Astrocyte (in vitro differentiated cells and primary cell): ENCODE measurements at places on chromosomes 5 and 9. TPM values are rescaled to one million over a fixed set of nuclear protein-coding genes. Genes with fewer than 3 reads are reported as not detected.

SLC1A3 gene
- total RNA-seq: 20.9 and 23.8 TPM in 2 replicates

FBN2 gene
- total RNA-seq: 105 and 176 TPM in 2 replicates

WDR38 gene
- not detected in 2 replicates for total RNA-seq

RAD1 gene
- 19.7 and 20.2 TPM in 2 replicates for total RNA-seq

SLC44A1 gene
- 43.8 and 46.9 TPM in 2 replicates for total RNA-seq

- no peaks in the 10 kb centered on the region for H3K4me1 ChIP-seq
- DNase-seq: no peak
- H3K27ac ChIP-seq: no peak overlapping the region
- H3K27me3 ChIP-seq: no peaks in the 10 kb centered on the region
These were observed 183.3 kb downstream of the DIRAS2 start for GRCh38 chr9:90459321-90459720.

GRCh38 chr9:82488313-82489200 lies 500.0 kb downstream of the SPATA31D1 start:
- DNase-seq: peak; percentile 100
- no peak overlapping the region for H3K4me3 ChIP-seq
- peaks cover 25% of the 10 kb centered on the region for H3K4me1 ChIP-seq
- H3K27ac ChIP-seq: peak overlapping the region; percentile 22

DNA sequence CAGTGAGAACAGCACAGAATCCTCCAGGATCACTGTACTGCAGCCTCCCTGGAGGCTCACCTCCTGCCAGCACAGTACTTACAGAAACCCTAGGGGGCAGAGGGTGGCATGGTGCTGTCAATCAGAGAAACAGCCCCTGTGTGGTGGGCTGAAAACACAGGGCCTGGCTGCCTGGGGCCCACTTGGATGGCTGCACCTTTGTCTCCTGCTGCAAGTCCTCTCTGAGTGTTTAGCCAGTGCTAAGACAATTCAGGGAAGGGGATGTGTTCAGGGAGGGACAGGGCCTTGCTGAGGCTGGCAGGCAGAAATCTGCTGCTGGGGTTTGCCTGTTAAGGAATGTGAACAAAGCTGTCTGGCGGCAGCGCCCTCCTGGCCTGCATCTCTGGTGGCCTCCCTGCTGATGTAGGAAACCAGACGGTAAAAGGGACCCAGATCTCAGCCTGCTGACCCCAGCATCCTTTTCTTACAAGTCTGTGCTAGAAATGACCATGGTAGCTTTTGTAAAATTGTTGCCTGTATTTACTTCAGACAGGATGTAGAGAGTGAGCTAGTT lies 39.5 kb downstream of the PRRC2B start:
- H3K4me3 ChIP-seq: no peak overlapping the region
- DNase-seq: no peak
- no peaks in the 10 kb centered on the region for H3K27me3 ChIP-seq
- peaks cover 48% of the 10 kb centered on the region for H3K36me3 ChIP-seq
- H3K4me1 ChIP-seq: peaks cover 25% of the 10 kb centered on the region

DNA sequence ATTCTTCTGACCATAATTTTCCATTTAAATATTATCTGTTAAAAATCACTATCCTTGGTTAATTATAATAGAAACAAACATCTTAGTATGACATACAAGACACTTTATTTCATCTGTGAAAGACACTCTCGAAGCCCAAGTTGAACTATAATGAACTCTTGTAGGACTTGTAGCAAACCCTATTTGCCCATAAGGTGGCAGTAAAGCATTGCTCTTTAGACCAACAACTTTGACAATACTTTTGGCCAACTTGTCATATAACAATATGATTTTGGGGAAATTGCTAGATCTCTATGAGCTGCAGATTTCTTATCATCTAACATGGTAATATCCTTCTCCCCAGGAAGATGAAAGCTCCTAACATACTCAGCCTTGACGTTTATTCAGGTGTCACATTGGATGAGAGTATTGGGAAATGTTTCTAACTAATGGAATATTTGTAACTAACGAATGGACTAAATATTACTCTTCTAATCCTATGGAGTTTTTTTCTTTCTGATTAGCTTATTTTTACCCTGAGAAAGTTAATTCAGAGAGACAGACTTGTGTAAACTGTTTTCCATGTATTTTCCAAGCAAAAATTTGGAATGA lies 11.0 kb downstream of the SPINK14 start:
- no peak overlapping the region for H3K27ac ChIP-seq
- peaks cover 3% of the 10 kb centered on the region for H3K27me3 ChIP-seq
- DNase-seq: peak; percentile 48

DNA sequence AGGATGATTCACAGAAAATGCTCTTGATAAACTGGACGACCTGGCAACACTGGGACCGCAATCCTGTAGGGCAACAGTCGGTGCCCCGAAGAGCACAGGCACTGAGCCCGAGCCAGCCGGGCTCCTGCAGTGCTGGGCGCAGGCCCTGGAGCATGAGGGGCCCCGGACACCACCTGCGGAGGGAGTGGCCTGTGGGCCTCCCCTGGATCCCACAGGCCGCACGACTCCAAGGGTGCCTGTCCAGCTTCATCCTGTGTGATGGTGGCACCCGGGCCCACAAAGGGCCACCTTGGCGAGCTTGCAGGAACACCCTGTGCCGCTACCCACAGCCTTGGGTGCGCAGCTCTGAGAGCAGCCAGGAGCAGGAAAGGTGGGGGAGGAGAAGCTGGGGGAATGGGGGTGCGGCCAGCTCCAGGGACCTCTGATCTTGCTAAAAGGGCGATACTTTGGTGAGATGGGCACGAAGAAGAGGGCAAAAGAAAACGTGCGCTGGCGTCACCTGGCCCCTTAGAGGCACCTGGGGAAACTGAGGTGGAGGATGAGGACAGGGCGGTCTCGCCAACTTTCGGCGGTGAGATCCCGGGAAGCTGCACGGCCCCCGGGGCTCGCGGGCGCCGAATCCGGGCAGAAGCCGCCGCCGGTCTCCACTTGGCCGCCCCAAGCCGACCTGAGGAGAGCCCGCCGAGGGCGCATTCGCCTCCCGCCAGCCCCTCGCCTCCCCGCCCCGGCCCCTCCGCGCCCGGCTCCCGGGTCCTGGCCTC lies 722 bp downstream of the TBC1D9B start:
- peaks cover 9% of the 10 kb centered on the region for H3K36me3 ChIP-seq
- H3K27me3 ChIP-seq: no peaks in the 10 kb centered on the region
- peak overlapping the region; percentile 80 for H3K4me3 ChIP-seq
- H3K27ac ChIP-seq: no peak overlapping the region
- H3K4me1 ChIP-seq: no peaks in the 10 kb centered on the region

- no peaks in the 10 kb centered on the region for H3K36me3 ChIP-seq
- H3K4me1 ChIP-seq: peaks cover 7% of the 10 kb centered on the region
- no peak overlapping the region for H3K27ac ChIP-seq
- H3K4me3 ChIP-seq: no peak overlapping the region
- DNase-seq: peak; percentile 79
These were observed 33.6 kb downstream of the SNX30 start for GRCh38 chr9:112784020-112784785.
